ENCODE measurements at places on chromosomes 7 and 10.

- peak; percentile 1 for DNase-seq
Observed at GRCh38 chr7:113159746-113160339, 41.5 kb upstream of the SMIM30 start.

DNA sequence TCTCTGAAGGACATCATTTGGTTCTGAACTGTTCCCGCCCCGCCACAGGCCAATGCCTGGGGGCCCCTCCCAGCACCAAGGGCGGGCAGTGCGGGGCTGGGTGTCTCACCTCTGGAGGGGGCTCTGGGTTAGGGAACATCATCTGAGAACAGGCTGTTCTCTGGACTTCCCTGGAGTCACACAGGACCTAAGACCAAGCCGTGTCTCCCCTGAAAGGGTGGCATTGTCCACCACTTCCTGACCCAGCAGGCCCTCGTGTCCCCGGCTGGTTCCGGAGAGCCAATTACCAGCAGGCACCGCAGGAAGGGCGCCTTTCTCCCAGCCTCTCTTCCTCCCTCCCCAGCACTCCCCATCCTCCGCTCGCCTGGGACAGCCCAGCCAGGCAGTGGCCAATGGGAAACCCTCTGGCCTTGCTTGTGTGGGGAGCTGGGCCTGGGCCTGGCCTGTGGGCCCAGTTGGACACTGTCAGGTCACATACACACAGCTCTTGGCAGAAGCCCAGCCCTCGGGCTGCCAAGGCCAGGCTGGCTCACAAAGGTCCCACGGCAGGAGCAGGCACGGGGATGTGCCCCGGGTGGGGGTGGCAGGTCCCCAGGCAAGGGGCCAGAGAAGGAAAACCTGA lies 119.5 kb downstream of the SPDYE5 start:
- no peak for DNase-seq

- no peak for DNase-seq
Observed at GRCh38 chr7:19061331-19061730, 56.1 kb downstream of the TWIST1 start.

GRCh38 chr7:123871998-123872867 lies 27.3 kb downstream of the HYAL4 start:
- DNase-seq, result peak; percentile 65

DNA sequence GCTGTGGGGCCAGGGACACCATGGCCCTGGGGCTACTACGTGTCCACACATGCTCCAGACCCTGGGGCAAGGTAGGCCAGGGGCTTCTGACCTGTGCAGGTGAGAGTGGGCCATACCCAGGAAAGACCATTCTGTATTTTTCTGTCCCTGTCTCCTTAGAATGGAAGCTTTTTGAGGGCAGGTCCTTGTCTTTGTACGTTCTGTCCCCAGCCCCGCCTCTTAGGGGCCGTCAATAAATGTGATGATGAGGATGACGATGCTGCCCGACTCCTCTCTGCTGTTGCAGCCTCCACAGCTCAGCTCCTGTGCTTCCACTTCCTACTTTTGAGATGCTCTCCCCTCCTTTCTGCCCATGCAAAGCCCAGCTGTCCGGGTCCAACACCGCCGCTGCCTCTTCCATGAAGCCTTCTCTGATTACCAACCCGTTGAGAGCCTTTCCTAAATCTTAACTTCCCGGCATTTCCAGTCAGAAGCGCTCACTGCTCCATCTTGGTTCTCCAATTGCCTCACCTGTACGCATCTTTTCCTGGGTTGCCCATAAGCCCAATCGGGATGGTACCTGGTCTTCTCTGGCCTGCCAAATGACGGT lies 4.3 kb downstream of the VPS37D start:
- DNase-seq, result no peak

- DNase-seq, result no peak
Observed at GRCh38 chr7:46003161-46003560, 82.1 kb upstream of the IGFBP3 start.

DNA sequence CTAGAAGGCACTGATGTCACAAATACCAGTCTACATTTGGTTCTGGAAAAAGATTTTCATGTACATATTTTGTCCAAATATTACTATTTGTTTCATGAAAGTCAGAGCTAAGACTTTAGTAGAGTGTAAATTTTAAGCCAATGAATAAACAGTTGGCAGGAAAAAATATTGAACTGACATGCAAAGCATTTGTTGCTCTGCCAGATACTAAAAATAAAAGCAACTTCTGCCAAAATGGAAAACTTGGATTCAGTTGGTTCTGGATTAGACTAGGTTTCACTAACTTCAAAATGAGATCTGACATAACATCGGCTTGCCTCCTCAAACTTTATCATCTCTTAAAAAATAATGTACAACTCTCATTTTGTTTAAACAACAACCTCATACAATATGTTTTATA lies 34.9 kb downstream of the FAM204A start:
- no peak for DNase-seq

GRCh38 chr7:19963695-19964094 lies 190.3 kb upstream of the TMEM196 start:
- DNase-seq, result no peak

DNA sequence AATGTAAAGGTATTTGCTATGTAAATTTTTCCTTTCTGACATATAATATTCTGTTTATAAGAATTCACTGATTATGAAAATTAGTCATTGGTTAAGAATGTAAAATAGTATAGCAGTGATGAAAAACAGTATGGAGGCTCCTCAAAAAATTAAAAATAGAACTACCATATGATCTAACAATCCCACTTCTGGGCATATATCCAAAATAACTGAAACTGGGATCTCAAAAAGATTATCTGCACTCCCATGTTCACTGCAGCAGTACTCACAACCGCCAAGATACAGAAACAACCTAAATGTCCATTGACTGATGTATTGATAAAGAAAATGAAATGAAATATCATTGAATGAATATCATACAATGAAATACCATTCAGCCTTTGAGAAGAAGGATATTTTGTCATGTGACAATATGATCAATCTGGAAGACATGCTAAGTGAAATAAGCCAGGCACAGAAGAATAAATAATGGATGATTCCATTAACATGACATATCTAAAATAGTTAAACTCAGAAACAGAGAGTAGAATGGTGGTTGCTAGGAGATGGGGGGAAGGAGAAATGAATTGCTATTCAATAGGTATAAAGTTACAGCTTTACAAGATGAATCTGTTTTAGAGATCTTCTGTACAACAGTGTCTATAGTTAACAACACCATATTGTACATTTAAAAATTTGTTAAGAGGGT lies 14.0 kb downstream of the C10orf88 start:
- DNase-seq, result no peak

GRCh38 chr7:142916508-142916907 lies 17.0 kb downstream of the TRPV5 start:
- no peak for DNase-seq

- DNase-seq, result no peak
Observed at GRCh38 chr7:96685353-96685752, 24.3 kb downstream of the SEM1 start.

- DNase-seq, result no peak
Observed at GRCh38 chr7:128322040-128322643, 21.6 kb downstream of the RBM28 start.

GRCh38 chr10:75956624-75957023 lies 525.2 kb downstream of the LRMDA start:
- DNase-seq, result no peak

GRCh38 chr10:45308707-45309106 lies 6.7 kb downstream of the OR13A1 start:
- no peak for DNase-seq

- DNase-seq, result no peak
Observed at GRCh38 chr7:90232430-90232829, 12.5 kb upstream of the CFAP69 start.

DNA sequence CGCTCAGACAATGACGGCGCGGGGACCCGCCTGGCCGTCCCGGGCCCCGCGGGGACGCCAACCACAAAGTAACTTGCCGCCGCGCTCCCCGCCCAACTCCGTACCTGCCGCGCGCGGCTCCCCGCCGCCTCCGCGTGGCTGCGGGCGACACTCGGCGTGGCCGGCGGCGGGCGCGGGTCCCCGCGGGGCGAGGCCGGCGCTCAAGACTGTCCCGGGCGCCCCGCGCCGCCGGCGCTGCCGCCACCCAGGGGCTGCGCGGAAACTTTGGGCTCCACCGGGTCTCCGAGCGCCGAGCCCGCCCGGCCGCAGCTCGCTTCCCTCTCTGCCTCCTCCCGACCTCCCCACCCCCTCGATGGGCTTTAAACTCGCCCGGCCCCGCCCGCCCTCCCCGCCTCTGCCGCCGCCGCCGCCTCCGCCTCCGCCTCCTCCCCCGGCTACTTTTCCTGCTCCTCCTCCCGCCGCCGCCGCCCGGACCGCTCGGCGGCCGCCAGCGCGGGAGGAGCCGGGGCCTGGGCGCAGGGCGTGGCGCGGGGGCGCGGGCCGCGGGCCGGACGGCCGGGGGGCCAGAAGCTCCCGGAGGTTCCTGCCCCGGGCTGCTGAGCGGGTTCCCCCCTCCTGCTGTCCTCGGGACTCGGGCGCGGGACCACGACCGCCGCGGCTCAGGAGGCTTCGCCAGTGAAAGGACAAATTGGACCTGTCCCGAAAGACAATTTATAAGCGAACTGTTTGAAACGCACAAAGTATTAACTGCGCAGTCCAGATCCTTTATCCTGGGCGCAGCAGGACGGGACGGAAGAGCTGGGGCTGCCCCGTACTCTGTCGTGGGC lies 10.6 kb upstream of the GRB10 start:
- DNase-seq, result no peak

GRCh38 chr10:78044699-78045098 lies 11.0 kb downstream of the RPS24 start:
- DNase-seq, result no peak

GRCh38 chr10:67602268-67602950 lies 93.6 kb downstream of the CTNNA3 start:
- no peak for DNase-seq

- no peak for DNase-seq
Observed at GRCh38 chr10:94423627-94424026, 21.3 kb downstream of the TBC1D12 start.

GRCh38 chr7:33918438-33919143 lies 13.3 kb downstream of the BMPER start:
- DNase-seq, result no peak

GRCh38 chr7:76281706-76282343 lies 20.6 kb upstream of the HSPB1 start:
- DNase-seq, result no peak

DNA sequence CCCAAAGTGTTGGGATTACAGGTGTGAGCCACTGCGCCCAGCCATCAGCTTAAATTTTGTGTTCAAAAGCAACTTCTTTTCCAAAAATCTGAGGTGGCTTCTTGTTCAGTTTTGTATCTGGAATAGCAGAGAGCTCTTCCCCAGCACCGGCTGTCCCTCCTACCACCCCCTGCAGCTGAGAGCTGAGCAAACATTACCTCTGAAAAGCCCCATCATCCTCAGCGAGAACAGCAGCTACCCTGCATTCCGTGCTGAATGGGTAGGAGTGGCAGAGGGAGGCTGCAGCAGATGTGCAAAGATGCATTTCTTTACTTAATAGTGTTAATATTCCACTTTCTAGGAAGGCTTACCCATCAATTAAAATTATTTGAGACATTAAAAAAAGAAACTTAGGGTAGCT lies 31.8 kb downstream of the CCM2 start:
- no peak for DNase-seq

DNA sequence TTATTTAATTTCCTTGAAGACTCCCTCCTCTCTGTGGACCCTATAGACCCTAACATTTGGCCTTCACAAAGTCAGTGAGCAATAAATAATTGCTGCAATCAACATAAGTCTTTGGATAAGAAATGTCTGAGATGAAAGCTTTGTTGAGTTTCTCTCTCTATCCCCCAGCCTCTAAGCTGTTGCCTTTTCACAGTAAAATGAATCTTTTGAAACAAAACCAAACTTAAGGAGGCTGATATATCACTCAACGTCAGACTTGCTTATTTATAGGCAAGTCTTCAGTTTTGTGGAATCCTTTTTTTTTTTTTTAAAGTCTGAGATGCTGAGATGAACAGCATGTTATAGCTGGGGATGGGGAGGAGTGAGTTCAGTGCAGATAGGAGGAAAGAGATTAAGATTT lies 10.0 kb downstream of the CPED1 start:
- DNase-seq, result no peak

DNA sequence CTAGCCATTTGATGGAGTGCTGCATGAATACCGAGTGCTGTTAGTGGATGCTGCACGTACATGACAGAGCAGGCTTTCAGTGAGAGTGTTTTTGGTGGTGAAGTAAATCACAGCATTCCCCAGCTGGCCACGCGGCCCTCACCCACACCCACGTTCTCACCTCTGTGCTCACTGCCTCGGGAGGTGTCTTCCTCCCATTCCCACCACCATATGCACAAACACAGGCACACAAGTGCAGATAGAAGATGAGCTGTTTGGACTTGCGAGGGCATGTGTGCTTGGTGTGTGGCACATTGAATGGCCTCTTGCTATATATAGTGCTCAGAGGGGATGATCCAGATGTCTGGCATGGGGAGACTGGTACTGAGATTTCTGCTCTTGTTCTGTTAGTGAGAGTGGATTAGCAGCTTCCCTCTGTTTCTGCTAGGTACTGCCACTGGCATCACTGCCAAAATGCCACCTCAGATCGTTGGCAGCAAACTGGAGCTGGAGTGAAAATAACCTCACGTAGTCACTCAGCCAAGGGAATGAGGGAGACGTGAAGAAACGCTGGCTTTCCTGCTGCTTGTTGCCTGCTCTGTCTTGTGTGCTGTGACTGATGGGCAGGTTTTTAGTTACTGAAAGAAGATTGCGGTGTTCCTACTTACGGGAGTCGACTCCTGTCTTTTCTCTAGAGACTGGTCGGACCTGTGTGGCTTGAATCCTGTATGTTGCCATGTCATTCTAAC lies 19.1 kb downstream of the DNAJB6 start:
- no peak for DNase-seq

DNA sequence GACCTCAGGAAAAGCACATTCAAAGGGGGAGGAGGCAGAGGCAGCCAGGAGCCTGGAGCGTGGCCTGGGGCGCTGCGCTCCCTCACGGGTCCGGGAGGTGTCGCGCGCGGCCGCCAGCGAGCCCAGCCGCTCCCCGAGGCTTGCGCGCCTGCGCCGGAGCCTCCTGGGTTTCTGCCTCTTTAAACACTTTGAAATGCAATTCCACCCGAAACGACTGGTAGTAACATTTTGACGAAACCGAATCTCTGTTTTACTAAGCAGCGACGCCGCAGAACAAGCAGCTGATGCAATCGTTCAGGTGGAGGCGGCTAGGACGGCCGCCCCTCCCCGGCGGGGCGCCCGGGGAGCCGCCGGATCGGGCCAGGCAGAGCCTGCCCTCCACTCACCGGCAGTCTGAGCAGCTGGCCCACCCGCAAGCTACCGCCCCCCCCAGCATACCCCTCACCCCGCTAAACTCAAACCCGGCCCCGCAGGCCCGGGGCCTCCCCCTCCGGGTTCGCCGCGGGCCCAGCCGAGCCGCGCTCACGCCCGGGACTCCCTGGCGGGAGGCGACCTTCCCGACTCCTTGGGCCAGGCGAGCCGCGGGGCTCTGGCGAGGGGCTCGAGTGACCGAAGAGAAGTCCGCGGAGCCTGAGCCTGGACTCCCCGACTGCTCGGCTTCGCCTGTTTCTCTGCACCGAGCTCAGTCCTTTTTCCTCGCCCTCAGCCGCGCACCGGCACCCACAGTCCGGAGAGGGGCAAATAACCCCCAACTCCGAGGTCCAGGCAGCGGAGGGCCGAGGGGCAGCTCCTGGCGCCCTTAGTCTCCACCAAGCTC lies 3.2 kb downstream of the MKX start:
- DNase-seq, result no peak

- DNase-seq, result no peak
Observed at GRCh38 chr7:87810726-87811125, 65.4 kb downstream of the SLC25A40 start.

Data from NCI-H1930 (cell line).